ENCODE measurements at places on chromosomes 16 and 17. TPM values are rescaled to one million over a fixed set of nuclear protein-coding genes. Genes with fewer than 3 reads are reported as not detected.
A peak's percentile ranks its signal among the peaks of the same experiment; 100 is the strongest.

DNA sequence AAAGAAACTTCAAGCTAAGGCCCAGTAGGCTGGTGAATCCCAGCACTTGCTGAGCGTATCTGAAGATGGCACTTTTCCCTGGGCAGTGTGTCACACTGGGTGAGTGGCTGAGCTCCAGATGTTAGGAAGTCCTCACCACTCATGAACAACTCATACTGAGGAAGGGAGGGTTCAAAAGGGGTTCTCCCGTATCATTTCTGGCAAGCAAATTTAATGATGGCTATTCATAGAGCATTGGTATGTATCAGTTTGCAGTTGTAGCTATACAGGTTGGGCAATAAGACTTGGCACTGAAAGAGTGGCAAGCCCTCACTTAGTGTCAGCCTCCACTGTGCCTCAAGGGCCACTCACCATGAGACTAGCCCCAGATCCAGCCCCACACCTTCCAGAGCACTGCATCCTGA is 10.7 kb downstream of the GFOD2 start:
- DNase-seq: no peak

TNS4 gene
- polyA plus RNA-seq: not detected

TAT gene
- 0.07 TPM for polyA plus RNA-seq

- peak; percentile 96 for DNase-seq
Observed at GRCh38 chr17:45960311-45960710, 38.7 kb upstream of the STH start.

- DNase-seq: no peak
Observed at GRCh38 chr16:66750279-66751052, 943 bp downstream of the DYNC1LI2 start.

CBFA2T3 gene
- 17.6 TPM for polyA plus RNA-seq

- no peak for DNase-seq
Observed at GRCh38 chr16:27851586-27851985, 211.9 kb downstream of the GSG1L start.

TEDC2 gene
- polyA plus RNA-seq: 20.4 TPM

GRCh38 chr16:87850009-87851006 is 19.0 kb downstream of the SLC7A5 start:
- DNase-seq: peak; percentile 75

DNA sequence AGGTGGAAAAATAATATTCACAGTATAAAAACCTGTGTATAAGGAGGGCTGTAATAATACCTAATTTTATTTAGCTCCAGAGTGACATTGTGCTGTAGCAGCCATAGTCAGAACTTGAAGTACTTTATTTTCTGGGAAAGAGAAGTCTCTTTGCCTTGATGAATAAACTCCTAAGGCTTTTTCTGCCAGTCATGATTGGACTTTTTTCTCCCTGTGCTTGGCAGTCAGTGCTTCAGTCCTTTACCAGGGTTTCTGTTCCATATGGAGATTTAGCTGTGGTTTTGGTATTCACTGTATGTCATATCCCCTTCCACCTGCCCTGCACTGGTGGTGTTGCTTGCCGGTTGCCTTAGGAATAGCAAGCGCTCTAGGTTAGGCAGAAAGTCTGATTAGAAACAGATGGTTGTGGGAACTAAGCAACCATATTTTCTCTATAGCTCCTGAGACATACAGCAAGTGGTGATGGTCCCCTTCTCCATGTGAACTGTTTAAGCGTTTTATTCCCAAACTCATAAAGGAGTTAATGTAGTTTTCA is 24.7 kb downstream of the DDX42 start:
- no peak for DNase-seq

All from brain (organoid and tissue), 16 donors.